Uterus (tissue), 4 donors: ENCODE measurements at places on chromosomes 7 and 10.

GRCh38 chr7:5404421-5404826 is 19.2 kb downstream of the TNRC18 start:
- no peak for DNase-seq

DNA sequence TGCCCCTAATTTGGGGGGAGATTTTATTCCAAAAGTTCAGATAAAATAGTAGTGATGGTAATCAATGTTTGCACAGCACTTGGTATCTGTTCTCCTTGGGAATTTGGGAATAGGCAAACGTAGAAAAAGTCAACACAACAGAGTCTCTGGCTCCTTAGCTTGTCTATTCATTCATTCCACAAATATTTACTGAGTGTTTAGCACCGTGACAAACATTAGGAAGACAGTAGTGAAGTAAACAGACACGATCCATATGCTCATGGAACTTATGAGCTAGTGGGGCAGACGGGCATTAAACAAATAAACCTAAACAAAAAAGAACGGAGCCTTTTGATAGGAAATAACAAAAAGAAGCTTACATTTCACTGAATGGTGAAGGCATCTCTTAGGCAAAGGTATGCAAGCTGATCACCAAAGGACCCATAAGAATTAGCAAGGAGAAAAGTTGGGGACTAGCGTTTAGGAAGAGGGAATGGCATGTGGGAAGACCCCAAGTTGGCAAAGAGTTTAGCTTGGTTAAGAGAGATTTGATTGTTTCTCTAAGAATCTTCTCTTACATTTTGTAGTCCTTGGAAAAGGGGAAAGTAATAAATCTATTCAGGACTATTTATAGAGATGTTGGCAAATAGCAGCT is 243.9 kb upstream of the NPY start:
- no peak for DNase-seq

DNA sequence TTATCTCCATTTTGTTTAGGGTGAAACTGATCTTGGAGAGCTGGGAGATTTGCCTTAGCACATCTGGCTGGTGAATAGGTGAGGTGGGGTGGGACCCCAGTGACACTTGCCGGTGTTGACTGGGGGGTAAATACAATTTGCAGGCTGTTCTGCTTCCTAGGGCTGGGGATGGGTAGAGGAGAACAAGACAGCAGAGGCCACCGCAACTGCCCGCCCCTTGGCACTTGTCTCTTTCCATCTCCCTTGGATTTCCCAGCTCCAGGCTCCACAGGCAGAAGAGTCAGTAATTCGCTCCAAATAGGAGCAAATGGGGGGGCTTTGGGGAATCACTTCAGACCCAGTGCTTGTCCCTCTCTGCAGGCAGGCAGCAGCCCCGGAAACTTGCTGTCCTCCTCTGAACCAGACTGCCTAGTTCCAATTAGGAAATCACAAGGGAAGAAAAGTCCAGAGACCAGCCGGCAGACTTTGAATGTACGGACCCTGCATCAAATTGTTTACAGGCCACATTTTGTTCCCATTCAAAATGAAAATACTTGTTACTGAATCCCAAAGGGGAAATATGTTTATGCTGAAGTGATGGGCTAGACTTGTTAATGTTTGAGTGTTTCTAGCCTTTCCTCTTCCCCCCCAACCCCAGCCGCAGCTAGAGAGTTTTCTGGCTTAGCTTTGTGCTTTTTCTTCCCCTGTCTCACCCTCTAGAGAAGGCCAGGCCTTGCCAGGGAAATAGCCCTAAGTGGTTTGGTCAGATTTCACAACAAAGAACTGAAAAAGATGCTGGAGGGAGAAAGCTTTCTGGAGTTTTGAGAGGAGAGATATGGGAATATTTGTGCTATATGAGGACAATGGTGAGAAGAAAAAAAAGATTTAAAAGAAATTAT is 10.0 kb upstream of the INPP5F start:
- DNase-seq, result no peak

GRCh38 chr7:134083766-134084487 is 43.2 kb upstream of the LRGUK start:
- DNase-seq, result no peak

GRCh38 chr10:4041635-4042034 is 256.6 kb upstream of the KLF6 start:
- no peak for DNase-seq

DNA sequence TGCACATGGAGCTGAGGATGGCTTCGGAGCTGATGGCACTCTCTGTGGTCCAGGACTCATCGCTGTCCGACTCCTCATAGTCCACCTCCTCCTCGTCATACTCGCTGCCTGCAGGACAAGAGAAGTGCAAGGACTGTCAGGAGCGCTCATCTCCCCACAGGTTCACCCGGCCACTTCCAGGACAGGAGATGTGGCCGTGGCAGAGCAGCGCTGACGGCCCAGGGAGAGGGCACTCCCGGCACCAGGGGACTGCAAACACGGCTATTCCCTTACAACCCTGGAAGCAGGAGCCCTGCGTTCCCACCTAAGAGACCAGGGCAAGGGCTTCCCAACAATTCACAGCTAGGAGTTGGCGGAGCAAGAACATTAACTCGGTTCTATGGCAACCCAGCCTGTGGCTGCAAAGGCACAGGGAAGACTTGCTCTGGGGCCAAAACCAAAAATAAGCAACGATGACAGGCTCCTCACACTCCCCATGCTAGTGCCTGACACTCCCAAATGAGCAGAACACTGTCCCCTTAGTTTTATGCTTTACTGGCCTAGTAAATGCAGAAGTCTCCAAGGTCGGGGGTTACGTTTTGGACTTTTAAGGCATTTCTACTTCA is 100.9 kb downstream of the TAX1BP1 start:
- DNase-seq, result no peak
